ENCODE measurements at places on chromosomes 6 and 20.

GRCh38 chr6:112113918-112114317 lies 26.5 kb downstream of the FAM229B start:
- DNase-seq = no peak

DNA sequence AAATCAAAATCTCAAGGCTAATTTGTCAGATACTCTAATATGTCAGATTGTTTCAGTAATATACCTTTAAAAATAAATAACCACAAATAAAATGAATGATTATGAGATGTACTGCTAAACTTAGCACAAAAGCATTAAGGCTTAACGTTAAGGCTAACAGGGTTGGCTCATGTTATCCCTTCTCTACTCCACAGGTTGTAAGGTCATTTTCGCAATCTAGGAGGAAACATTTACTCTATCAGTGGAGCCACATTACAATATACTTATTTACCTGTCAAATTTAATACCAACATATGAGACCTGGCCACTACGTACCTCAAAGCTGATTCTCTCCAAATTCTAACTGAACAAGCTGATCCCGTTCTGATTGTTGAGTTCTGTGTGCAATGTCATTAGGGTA lies 95.7 kb downstream of the RCAN2 start:
- no peak for DNase-seq

DNA sequence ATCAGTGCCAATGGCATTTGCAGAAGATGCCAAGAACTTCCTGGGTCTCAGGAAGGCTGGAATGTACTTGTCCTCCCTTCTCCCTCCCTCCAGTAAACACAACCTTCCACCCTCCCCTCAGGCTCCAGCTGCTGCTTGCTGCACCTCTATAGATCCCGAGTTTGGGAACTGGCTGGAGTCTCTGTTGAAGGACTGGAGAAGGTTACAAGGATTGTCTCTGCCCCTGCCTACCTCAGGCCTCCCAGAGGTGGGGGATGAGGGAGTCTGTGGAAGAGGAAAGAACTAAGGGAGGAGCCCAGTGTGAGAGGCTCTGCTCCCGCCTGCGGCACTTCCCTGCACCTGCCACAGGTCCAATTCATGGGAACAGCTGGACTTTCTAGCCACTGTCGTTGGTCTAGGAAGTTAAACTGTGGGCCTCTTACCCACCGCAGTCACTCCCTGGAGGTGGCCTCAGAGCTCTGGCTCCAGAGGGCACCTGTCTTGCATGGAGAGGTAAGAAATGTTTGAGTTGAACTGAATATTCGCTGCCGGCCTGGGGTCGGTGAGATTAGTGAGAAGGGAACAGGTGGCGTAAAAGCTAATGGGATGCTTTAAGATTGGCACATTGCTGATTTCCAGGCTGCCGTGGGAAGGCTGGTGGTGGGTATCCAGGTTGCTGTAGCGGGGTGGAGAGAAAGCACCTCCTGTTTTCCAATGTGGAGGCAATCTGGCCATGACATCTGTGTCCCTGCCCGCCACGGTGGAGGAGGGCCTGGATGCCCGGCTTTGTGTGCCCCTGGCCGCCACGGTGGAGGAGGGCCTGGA lies 54.3 kb downstream of the PPP1R14C start:
- no peak for DNase-seq

DNA sequence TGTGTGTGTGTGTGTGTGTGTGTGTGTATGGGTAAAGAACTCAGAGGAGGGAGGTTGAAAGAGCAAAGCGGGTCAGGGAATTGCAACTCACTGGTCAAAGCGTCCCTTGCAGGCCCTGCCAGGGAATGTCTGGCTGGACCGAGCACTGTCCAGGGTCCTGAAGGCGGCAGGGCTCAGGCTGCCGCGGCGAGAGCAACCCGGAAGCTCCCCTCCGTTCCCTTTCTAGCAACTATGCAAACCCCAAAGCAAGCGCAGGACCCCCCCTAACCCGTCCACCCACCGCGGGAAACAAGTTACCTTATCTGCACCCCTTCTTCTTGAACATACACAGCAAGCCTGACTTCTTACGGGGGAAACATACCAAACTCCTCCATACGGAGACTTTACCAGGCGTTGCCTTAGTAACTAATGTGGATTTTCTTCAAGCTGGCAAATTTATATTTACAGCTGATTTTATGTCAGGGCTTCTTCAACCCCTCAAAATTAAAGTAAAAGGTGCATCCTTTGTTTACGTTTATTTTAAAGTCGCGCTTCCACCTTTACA lies 538 bp upstream of the GRM1 start:
- DNase-seq = peak; percentile 23

DNA sequence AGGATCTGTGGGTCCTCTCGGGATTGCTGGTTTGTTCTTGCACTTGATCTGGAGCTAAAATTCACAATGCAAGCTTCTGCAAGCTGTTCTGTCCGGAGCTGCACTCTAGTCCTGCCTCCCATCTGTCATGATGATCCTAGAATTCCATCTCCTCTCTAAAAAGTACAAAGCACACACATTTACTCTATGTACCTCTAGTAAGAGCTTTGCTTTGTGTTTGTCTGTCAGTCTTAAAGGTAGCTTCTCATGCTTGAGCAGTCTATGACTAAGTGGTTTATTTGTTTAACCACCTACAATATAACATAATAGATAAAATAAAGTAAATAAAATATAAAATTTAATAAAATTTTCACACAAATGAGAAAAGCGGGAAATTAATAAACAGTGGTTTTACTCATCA lies 46.0 kb upstream of the PKIB start:
- DNase-seq = no peak

- no peak for DNase-seq
Observed at GRCh38 chr20:13278812-13279570, 57.9 kb downstream of the ISM1 start.

DNA sequence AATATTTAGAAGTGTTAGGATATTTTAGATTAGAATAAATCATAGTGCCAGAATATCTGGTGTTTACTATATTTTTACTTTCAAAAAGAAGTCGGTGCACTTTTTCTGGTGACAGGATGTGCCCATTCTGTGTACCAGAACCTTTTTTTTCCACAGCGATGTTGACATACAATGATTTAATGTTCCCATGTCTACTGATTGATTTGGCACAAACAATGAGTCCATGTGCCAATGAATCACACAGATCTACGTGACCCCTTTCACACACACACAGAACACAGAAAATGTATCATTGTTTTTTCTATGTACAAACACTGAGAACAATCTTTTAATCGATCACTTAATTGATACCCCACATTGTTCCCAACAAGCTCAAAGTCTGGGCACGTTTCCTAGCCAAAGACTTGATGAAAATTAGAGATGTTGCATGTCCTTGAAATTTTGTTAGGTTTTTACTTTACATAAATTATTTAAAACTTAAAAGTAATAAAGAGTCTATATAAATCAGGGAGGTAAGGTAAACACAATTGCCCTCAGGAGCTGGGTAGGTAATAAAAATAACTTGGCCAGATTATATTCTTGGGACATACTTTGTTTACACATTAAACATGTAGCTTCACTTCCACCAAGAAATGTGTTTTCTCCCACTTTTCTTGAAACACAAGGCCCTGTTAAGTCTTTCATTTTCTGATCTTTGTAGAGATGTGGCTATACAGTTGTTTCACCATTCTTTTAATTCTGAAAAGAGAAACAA lies 36.4 kb upstream of the SOX4 start:
- DNase-seq = no peak

DNA sequence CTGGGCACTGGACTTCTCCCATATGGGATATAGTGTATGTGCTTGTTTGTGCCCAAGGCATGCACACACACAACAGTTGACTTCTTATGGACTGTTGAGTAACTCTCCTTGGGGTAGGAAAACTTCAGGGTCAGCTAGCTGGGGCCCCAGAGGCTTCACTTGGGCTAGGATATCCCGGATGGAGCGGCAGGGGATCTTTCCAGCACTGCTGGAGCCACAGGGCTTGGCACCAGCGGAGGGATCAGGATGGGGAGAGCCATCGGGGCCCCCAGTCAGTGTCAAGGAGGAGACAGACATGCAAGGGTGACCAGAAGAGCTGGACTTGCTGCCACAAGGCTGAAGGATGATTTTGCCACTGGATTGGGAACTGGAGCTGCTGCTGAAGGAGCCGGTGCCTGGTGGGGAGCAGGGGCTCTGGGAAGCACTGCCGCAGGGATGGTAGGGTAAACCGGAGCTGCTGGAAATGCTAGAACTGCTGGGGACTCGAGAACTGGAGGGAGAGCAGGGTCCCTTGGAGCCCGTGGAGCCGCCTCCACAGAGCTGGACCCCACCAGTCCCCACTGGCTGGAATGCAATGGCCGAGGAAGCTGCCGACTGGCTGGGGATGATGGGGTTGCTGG lies 1.5 kb downstream of the PSORS1C1 start:
- DNase-seq = no peak

DNA sequence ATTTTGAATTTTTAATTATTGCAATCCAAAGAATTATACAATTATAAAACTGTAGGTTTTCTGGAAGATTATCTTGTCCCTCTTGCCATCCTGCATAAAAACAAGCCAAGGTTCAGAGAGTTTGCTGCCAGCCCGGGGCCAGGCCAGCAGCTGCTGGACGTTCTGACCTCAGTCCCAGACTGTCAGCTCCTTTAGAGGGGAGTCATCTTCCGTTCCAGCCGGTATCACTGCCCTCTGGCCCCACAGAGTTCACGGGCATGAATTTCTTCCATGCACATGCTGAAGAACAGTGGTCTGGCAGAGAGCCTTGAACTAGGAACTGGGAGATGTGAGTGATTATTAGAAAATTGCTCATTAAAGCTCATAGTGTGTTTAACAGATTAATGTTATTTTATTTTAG lies 130.4 kb upstream of the QKI start:
- DNase-seq = no peak

DNA sequence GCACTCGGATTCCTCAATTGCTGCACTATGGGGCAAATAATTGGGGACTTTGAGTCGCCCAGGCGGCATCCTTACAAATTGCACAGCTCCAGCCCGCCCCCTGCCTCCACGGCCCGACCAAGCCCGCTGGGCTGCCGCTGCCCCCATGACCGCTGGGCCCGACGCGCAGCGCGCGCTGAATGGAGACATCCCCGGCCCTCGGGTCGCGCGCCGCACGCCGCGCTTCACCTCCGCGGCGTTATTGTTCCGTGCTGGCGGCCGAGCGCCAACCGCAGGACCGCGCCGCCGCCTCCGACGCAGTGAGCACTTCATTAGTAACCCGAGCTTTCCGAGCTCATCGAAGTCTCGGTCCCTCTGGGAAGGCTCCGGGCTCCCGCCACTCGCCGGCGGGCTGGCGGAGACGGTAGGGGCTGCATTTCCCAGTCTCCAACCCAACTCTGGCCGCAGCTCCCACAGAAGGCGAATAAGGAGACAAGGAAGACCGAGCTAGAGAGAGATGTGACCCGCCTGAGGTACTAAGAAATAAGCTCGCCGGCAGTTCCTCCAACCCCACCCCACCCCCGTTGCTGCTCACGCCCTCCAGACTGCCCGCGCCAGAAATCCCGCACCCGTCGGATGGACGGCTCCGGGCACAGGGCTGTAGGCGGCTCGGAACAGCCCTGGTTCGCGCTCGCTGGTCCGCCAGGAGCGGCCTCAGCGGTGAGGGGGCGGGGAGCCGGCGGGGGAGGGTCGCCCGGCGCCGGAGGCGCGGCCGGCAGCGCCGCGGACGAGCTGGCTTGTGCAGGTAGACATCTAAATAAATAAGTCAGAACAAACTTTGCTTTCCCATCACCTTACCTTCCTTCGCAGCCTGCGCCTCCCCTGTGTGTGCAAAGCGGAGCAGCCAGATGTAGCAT lies 703 bp downstream of the EPHA7 start:
- DNase-seq = no peak

- no peak for DNase-seq
Observed at GRCh38 chr6:79796197-79796596, 151.2 kb downstream of the ELOVL4 start.

- DNase-seq = no peak
Observed at GRCh38 chr6:123105561-123105960, 109.5 kb downstream of the CLVS2 start.

DNA sequence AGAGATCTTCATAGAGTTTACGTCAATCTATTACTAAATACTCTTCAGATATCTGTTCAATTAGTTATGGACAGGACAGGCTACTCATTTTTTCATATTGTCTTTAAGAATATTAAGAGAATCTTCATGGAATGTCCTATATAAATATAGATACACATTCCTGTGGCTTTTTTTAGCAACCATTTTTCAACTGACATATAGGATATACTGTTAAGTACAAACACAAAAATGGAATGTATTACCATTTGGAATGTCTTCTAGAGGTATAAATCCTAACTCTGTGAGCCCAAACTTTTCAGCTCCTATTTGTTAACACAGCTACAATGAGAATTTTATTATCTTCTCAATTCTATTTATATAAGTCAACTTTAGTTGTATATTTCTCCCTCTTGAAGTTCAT lies 239.6 kb upstream of the DEFB112 start:
- no peak for DNase-seq

- no peak for DNase-seq
Observed at GRCh38 chr6:16800942-16801341, 39.7 kb upstream of the ATXN1 start.

DNA sequence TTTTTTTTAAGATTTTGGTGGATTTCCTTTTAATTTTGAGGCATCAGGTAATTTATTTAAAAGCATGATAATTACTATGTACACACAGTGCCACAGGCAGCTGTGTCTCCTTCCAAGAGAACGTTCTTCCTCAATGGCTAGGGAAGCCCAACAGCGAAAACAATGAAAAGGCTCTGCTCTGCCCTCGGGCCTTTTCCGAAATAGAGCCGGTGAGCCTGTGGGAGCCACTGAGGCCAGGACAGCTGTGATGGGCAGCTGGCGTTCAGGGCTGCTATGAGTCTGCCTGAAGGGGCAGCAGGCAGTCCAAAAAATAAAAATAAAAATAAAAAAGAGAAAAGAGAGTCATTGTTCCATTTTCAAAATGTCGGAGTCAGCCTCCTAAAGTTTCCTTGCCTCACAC lies 443.8 kb downstream of the KIF16B start:
- no peak for DNase-seq

- no peak for DNase-seq
Observed at GRCh38 chr20:1364106-1364505, 28.7 kb downstream of the FKBP1A start.

DNA sequence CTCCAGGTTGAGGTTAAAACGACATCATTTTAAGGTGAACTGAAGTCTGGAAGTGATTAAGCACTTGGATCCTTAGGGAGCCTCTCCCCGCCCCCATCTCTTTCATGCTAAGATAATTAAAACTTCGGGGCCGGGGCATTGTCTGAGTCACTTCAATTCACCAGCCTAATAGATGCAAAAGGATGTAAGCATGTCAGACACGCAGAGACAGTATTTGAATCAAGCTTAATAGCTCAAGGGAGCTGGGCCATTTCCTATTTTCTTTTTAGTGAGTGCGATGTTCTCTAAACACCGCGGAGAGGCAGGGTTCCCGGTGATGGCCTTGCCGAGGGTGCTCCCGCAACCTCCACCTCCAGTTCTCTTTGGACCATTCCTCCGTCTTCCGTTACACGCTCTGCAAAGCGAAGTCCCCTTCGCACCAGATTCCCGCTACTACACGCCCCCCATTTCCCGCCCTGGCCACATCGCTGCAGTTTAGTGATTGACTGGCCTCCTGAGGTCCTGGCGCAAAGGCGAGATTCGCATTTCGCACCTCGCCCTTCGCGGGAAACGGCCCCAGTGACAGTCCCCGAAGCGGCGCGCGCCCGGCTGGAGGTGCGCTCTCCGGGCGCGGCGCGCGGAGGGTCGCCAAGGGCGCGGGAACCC lies 516 bp upstream of the IRF4 start:
- no peak for DNase-seq

- DNase-seq = no peak
Observed at GRCh38 chr20:44041001-44041400, 126.3 kb downstream of the TOX2 start.

- DNase-seq = no peak
Observed at GRCh38 chr6:3893917-3894316, 44.7 kb downstream of the FAM50B start.

Data from amniotic stem cell (primary cell).